Activated CD8-positive, alpha-beta memory T cell treated with anti-CD3 and anti-CD28 coated beads for 1 hour (primary cell): ENCODE measurements at places on chromosomes 6 and 20.

- no peak for DNase-seq
Measured at GRCh38 chr6:167125410-167125809, 2.5 kb downstream of the CCR6 start.

- no peak for DNase-seq
Measured at GRCh38 chr6:2970753-2971419, 481 bp downstream of the SERPINB6 start.

DNA sequence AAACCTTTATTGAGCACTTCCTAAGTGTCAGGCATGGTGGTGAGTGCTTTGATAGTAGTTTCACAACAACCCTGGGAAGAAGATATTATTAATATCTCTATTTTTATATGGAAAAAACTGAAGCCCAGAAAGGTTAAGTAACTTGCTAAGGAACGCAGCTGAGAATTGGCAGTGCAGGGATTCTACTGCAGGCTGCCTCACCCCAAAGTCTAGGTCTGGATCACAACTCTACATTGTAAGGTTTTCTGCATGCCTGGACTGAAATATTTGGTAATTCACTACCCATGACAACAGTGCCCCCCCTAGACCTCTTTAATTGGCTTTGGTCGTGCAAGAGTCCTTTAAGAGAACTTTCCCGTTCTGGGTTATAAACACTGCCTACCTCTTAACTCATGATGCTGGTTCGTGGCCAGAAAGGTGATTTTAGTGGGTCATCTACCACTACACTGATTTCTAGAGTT is 67.1 kb upstream of the KCNQ5 start:
- DNase-seq: no peak

GRCh38 chr6:41748542-41748941 is 1.3 kb upstream of the PGC start:
- DNase-seq: no peak

DNA sequence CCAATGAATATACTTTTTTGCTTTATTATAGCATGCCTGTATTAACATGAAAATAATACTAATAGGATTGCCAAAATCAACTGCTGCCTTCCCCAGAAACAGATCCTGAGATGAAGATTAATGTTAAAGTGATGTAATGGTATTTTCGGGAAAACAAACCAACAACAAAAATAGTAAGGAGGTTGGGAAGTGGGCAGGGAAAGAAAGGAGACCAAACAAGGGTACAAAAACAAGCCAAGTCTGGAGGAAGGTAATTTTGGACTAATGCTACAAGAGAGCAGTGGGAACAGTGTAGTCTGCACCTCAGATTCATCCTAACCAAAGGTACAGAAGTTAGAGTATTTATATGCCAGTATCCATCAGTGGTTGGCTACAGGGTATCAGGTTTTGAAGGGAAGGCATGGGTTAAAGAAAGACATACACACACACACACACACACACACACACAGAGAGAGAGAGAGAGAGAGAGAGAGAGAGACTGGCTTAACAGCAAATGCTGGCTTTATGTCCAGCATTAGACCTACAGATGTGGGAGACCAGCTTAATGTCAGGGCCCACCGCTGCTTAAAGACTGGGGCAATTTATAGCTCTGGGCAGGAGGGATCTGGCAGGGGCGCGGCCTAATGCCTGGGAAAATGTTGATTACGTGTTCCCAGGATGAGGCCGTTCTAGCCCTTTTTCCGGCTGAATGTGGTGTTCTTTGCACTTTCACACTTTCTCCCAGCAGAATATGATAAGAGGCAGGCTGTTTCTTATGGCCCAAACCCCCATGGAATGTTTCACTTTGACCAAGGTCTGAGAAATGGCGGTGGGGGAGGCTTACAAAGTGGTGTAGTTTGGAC is 3.8 kb upstream of the SLC17A1 start:
- DNase-seq: no peak

DNA sequence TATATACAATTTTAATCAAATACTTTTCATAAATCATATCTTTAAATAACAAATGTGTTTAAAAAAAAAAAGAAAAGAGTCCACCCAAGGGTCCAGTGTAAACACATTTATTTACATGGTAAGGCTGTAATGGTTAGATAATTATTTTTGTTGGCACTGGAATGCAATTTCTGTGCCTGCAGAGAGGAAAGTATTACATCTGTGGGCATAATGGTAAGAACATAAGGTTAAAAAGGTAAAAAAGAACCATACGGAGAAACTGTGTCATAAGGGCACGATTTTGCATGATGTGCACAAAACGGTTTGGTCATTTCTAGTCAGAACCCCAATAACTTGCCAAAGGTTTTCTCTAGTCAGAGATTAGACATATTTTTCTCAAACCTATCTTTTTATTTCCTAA is 54.3 kb downstream of the RWDD2A start:
- DNase-seq: no peak

DNA sequence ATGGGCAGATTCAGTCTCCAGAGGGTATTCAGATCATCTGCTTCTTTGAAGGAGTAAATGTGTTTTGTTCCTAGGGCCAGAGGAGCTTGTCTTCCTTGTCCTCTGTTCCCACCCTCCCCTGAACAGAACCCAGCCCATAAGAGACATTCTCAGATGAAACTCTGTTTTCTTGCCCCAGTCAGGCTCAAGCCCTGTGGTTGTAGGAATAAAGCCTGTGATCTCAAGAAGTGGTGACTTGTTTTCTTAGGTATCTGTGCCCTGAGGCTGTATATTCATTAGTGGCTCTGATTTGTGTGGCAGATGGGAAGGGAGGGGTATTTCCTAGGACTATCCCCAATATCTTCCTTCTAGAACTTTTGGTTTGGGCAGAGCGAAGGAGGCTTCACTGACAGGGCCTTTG is 27.9 kb downstream of the GSS start:
- DNase-seq: no peak

- DNase-seq: no peak
Measured at GRCh38 chr6:14367296-14367695, 249.7 kb downstream of the CD83 start.

- DNase-seq: no peak
Measured at GRCh38 chr6:140623498-140623897, 1249.0 kb upstream of the CITED2 start.

- no peak for DNase-seq
Measured at GRCh38 chr6:160767647-160768019, 65.6 kb downstream of the PLG start.

GRCh38 chr20:34873583-34874093 is 982 bp upstream of the GGT7 start:
- no peak for DNase-seq

GRCh38 chr20:45085289-45085688 is 15.6 kb downstream of the KCNS1 start:
- DNase-seq: no peak

DNA sequence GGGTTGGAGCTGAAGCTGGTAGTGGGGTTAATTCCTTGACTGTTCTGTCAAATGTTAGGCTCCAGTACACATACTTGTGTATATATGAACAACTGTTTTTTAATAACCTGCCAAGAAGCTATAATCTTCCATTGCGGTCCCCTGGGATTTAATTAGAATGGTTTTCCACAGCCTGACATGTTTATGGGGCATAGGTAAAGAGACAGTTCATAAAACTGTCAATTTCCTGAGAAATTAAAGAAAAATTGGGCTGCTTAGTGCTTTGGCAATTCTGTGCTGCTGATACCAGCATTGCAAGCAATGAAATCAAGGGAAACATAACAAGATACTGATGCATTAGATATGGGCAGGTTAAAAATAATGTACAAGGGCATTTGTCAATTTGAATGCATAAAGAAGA is 314.1 kb upstream of the SLC35B3 start:
- no peak for DNase-seq

DNA sequence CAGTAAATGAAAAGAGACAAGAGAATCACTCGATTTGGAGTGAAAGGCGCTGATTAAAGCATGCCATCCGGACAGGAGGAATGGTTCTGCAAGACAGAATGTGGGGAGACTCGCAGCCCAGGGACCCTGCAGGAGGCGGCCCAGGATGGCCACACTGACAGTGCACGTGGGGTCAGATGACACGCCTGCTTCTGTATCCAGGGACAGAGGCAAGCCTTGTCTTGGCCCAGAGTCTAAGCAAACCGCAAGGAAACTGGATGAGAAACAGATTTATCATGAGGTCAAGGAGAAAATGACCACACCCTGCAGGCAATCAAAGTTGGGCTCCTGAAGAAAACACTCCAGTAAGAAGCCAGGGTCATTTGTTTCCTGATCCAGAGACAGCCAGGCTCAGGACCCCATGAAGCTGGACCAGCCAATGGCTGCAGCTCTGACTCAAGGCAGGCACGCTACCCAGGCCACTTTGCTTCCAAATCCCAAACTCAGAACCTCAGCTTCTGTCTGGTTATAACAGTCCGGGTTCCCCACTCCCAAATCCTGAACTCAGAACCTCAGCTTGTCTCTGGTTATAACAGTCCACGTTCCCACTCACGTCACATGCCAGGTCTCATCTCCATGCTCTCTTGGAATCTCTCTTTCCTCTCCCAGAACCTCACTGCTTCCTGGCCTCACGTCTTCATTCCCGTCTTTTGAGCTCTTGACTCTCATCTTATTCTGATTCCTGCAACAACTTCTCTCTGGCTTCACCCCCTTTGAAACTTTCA is 144.9 kb upstream of the THBS2 start:
- DNase-seq: no peak

GRCh38 chr6:75691012-75691411 is 58.0 kb upstream of the MYO6 start:
- no peak for DNase-seq

- no peak for DNase-seq
Measured at GRCh38 chr6:142567461-142567860, 265.7 kb downstream of the ADGRG6 start.

DNA sequence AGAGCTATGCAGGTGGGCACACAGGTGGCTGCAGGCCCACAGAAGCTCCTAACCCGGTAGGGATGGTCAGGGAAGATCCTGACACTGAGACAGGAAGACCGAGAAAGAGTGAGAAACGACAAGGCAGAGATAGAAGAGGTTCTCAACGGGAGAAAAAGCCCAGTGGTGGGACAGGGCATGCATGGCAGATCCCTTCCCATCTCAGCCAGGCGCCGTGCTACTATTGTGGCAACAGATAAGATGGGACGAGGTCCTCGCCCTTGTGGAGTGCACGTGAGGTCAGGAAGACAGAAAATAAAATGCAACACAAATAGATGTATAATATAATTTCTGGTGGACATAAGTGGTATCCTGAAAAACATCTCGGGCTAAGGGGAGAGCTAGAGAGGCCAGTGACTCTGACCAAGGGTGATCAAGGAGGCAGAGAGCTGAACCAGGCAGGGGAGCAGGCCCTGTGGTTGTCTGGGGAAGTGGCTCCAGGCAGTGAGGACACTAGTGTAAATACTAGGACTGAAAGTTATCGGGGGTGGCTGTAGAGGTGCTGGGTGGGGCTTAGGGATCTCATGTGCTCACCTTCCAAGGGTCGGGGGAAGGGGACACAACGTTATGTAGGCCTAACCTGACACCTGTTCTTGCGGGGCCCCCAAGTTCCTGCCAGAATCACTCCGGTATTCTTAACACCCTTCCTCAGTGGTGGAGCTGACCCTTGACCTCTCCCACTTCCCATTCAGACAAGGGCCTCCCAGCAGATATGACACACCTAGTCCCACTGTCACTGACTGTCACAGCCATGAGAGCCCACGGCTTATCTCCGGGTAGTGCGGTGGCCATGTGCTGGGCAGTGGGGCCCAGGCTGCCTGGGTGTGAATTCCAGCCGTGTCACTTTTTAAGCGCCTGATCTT is 1.0 kb downstream of the SRXN1 start:
- no peak for DNase-seq

- DNase-seq: no peak
Measured at GRCh38 chr6:15620611-15621010, 42.2 kb downstream of the DTNBP1 start.

DNA sequence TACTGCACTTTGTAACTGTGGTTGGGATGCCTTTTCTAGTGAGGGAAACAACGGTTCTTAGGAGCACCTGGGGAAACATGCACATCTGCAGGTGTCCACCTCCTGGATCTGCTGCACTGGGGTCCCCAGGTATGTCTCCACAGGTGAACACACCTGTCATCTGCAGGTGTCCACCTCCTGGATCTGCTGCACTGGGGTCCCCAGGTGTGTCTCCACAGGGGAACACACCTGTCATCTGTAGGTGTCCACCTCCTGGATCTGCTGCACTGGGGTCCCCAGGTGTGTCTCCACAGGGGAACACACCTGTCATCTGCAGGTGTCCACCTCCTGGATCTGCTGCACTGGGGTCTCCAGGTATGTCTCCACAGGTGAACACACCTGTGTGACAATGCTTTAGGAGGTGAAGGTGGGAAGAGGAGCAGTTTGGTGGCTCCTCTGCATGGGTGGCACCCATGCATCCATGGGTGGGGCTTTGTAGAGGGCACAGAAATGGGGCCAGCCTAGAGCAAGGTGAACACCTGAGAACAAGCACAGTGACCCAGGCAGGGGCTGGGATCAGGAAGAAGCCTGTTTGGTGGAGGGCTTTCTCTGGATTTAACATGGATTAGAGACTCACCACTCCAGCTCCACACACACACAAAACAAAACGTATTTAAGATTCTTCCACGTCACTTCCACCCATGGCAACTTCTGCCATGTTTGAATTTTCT is 206.0 kb upstream of the CDH4 start:
- DNase-seq: no peak

DNA sequence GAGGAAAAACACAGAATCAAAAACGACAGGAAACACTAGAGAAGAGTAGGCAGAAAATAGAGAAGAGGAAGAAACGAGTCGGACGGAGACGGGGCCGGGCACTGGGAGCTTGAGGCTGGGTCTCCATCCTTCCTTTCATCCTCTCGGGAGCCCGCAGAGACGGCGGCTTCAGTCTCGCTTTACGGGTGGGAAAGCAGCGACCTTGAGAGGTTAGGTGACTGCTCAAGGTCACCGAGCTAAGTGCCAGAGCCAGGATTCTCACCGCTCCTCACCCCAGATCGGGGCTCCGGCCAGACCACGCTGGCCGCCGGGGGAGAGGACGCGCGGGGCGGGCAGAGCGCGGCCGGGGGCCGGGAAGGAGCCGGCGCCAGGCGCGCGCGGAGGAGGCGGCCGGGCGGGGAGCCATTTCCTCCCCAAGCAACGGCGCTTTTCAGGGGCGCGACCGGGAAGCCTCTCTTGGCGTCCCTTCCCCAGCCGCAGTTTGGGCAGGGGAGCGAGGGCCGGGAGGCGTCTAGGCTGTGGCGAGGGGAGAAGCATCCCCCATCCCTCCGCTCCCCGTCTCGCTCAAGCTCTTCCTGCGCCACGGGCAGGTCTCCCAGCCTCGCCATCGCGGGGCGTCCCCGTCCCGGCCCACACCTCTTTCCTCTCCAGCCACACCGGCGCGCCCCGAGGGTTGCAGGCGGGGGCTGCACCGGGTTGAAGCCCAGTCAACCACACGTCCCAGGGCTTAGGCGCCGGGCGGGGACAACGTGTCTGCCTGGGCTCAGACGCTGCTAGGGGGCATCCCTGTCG is 24.1 kb upstream of the MAP3K7 start:
- DNase-seq: no peak

DNA sequence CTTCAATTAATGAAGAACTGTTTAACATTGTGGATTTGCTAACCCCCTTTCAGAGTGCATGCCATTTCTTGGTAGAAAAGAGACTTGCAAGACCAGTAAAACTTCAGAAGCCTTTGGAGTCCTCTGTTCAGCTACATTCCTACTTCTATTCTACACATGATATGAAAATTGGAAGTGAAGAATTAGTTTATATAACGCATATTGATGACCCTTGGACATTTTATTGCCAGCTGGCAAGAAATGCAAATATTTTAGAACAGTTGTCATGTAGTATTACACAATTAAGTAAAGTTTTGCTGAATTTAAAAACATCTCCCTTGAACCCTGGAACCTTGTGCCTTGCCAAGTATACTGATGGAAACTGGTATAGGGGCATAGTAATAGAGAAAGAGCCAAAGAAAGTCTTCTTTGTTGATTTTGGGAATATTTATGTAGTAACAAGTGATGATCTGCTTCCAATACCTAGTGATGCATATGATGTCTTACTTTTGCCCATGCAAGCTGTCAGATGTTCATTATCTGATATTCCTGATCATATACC is 3.3 kb downstream of the TDRD6 start:
- DNase-seq: no peak
